ENCODE measurements at places on chromosomes 4 and X.

GRCh38 chr4:143337600-143338287, 1.1 kb downstream of the GAB1 start:
- peak; percentile 36 for DNase-seq

DNA sequence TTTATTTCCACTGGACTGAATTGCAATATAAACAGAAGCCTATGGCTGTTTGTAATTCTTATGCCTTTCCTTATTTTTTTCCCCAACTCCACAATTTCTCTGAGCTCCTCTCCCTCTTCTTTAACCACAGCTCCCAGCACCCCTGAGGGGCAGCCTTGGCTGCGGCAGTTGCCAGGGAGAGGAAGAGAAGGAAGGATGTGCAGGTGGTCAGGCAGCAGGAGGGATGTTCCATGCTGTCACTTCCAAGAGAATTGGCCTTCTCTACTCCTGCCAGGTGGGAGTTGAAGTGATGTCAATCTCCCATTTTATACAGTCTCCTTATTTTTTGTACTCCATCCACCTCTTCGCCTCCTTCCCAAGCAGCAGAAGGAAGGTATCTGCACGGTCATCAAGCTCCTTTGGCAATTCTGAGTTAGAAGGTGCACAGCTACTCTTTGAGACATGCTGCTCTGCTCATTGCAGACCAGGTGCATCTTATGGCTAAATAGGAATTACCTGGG, 343.3 kb upstream of the RPS6KA3 start:
- no peak for DNase-seq

GRCh38 chr4:19992471-19993093, 259.1 kb upstream of the SLIT2 start:
- DNase-seq, result no peak

DNA sequence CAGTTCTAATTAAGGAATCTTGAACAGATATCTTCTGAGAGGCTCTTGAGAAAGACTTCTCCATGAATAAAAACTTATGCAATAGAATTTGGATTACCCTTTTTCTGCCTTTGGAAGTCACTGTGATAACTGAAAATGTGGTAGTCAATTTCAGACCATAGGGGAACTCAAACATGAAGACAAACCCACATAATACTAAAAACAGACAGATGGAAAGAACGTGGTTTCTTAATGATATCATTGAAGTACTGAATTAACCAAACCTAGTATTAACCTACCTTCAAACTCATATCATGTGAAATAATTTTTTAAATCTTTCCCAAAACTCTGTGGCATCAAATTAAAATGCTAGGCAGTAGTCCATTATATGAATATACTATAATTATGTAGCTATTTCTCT, 153.5 kb downstream of the CAMK2D start:
- DNase-seq, result no peak
